ENCODE measurements at places on chromosomes 3 and 15. TPM values are rescaled to one million over a fixed set of nuclear protein-coding genes. Genes with fewer than 3 reads are reported as not detected.

- H3K4me3 ChIP-seq: no peak overlapping the region
- DNase-seq: no peak
- no peak overlapping the region for H3K27ac ChIP-seq
- no peaks in the 10 kb centered on the region for H3K36me3 ChIP-seq
Measured at GRCh38 chr15:29276366-29276765, 6.7 kb upstream of the NSMCE3 start.

DNA sequence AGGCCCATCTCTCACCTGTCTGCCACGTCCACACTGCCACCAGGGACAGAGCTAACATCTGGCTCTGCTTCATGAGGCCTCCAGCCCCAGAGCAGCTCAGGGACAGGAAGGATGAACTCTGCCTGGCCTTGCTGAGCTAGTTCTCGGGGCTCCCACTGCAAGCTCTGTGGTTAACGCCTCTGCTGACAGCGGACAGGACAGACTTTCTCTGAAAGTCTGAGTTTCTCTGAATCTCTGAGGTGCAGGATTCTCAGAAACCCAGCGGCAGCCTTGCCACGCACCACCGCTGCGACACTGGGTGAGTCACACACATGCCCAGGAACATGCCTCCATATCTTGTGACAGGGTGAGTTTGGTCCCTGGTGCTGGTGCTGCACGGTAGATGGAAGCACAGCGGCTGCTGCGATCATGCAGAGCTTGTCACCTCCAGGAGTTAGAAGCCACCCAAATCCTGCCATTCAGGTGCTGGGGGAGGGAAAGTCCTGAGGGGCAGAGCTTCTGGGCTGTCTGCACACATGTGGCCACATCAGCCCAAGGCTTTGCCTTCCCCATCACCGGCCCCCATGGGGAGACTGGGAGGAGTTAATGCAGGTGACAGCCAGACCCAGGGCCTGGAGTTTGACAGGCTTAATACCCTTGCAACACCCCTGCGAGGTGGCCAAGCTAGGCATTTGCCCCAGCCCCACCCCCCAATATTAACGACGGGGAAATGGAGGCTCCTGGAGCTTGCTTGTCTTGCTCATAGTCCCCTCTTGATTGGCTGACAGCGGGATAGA is 267.0 kb downstream of the PLCL2 start:
- H3K27me3 ChIP-seq: no peaks in the 10 kb centered on the region
- no peak overlapping the region for H3K4me3 ChIP-seq
- no peaks in the 10 kb centered on the region for H3K4me1 ChIP-seq
- no peak for DNase-seq
- no peaks in the 10 kb centered on the region for H3K36me3 ChIP-seq

- no peaks in the 10 kb centered on the region for H3K36me3 ChIP-seq
- no peaks in the 10 kb centered on the region for H3K4me1 ChIP-seq
- no peaks in the 10 kb centered on the region for H3K27me3 ChIP-seq
- no peak for DNase-seq
- no peak overlapping the region for H3K4me3 ChIP-seq
- H3K27ac ChIP-seq: no peak overlapping the region
Measured at GRCh38 chr3:16587681-16588060, 17.6 kb downstream of the DAZL start.

DNA sequence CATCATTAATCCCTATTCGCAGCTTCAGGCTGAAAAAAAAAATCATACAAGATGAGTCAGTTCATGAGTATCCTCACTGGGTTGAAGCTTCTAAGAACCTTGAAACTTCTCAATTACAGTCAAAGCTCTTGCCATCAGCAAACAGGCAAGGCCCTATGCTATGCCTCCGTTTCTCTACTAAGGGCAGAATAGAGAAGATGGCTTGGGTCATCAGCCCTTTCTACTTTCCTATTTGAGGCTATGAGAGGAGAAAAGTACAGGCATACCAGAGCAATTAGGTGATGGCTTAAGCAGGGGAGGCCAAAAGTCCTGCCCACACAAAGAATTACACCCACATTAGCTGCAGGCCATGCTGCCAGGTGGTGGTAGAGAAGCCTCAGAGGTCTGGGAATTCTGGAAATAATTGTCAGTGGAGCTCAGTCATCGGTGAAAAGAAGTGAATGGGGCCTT is 89.0 kb downstream of the MRPL46 start:
- H3K27me3 ChIP-seq: no peaks in the 10 kb centered on the region
- no peak for DNase-seq
- H3K4me3 ChIP-seq: no peak overlapping the region
- no peaks in the 10 kb centered on the region for H3K36me3 ChIP-seq
- no peak overlapping the region for H3K27ac ChIP-seq

DNA sequence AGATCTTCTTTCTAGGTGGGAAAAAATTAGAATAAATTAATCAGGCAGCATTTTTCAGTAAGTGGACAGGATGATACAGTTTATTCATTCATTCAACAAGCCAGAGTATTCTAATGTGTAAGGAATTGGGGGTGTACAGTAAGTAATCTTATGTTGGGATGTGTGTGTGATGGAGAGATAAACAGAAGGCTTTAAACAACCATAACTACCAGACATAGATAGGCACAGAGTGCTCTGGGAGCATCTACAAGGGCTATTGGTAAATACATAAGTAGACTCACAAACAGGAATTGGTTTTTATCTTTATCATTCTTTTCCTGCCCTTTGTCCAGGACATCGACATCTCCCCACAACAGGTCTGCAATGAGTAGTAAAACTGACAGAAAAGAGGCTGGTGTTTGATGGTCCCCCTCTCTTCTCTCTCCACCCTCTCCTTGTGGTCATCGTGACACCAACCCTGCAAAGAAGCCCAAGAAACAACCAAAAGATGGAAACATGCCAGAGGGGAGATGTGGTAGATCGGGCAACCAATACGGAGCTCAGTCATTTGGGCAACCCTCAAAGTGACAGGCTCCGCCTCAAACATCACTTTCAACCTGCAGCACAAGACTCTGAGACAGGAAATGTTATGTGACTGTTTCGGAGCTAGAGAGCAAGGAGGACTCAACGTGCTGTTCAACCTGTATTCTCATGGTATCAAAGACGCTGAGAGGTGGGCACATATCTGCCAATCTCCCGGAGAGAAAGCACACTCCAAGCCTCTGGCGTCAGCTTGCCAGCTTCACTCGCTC is 28.7 kb upstream of the B3GNT5 start:
- no peaks in the 10 kb centered on the region for H3K4me1 ChIP-seq
- no peak for DNase-seq
- H3K27ac ChIP-seq: no peak overlapping the region

DNA sequence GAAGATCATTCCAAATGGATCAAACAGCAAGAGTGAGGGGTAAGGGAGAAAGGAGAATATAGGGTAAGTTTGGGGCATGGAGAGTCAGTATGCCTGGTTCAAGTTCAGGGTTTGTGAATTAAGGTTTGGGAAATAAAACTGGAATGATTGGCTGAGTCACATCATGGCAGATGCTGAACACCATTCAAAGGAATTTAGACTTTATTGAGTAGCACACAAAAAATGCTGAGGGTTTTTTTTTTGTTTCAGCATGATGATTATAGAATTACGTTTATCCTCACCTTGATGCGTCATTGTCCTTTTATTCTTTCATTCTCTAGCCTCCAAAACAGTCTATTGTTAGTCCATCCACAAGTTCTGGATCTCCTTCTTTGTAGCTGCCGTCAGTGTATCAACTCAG is 220.0 kb upstream of the UMPS start:
- no peak overlapping the region for H3K4me3 ChIP-seq
- peaks cover 5% of the 10 kb centered on the region for H3K4me1 ChIP-seq

DNA sequence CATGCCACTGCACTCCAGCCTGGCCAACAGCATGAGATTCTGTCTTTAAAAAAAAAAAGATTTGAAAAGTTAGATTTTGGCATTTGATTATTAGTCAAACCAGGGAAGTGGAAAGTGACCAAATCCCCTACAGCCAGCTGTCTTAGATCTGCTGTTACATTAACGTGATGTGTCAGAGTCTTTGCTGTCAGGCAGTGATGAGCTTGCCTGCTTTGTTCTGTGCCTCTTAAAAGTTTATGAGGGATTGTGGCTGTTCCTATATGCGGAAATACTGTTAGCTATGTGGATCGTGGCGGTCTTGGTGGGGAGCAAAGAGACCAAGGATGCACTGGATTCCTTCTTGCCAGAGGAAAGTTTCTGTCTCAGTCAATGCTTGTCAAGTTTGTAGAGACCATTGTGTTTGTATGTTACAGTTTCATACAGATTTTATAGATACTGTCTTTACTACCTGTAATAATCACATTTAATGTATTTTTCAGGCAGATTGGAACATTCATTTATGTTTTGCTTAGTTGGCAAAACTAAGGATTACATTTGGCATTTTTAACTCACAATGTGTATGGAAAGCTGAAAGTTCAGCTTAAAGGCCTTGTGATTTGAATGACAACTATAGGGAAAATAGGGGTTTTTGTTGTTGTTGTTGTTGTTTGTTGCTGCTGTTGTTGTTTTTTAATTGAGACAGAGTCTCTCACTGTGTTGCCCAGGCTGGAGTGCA is 137.4 kb downstream of the VPS8 start:
- DNase-seq: no peak
- no peaks in the 10 kb centered on the region for H3K36me3 ChIP-seq
- H3K27ac ChIP-seq: no peak overlapping the region
- no peaks in the 10 kb centered on the region for H3K27me3 ChIP-seq

DNA sequence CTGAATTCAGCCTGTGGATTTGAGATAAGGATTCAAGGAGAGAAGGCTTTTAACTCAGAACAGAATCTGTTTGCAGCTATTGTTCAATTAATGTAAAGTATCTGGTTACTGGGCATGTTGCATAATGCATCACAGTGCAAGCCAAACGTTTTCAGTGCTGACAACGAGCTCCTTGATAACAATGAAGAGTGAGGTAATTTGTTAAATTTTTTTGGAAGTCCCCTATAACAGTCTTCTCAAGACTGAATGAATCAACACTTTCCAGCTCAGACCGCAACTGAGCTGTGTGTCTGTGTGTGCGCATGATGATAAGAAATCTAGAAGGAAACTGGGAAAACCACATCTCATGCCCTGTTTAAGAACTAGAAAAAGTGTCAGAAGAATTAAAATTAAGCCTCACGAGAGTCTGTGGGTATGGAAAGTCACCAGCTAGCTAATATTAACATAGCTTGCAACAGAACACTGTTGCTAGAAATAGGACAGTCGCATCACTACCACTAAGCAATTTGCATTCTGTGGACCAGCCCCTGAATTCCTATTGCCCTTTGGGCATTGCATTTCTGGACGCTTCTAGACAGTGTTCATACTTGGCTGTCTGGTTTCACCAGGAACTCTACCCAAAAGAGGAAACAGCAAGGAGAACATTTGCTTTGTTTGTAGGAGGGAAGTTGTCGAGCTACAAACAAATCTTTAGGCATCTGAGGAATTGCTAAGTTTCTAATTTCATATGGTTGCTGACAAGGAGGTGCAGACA is 43.7 kb upstream of the ATP2C1 start:
- H3K36me3 ChIP-seq: no peaks in the 10 kb centered on the region
- no peak overlapping the region for H3K4me3 ChIP-seq
- no peak for DNase-seq

- 0 out of 2 replicates have a peak, but pooled peaks cover 3% of the 10 kb centered on the region for H3K4me1 ChIP-seq
- DNase-seq: peak; percentile 59
- no peaks in the 10 kb centered on the region for H3K27me3 ChIP-seq
- no peak overlapping the region for H3K4me3 ChIP-seq
Measured at GRCh38 chr3:13229273-13229949, 156.2 kb upstream of the IQSEC1 start.

The GOLGA6L10 gene
- total RNA-seq: 4.0 TPM
